ENCODE measurements at places on chromosomes 4 and X.

GRCh38 chr4:64417974-64418373 is 8.7 kb upstream of the TECRL start:
- DNase-seq: peak; percentile 23

DNA sequence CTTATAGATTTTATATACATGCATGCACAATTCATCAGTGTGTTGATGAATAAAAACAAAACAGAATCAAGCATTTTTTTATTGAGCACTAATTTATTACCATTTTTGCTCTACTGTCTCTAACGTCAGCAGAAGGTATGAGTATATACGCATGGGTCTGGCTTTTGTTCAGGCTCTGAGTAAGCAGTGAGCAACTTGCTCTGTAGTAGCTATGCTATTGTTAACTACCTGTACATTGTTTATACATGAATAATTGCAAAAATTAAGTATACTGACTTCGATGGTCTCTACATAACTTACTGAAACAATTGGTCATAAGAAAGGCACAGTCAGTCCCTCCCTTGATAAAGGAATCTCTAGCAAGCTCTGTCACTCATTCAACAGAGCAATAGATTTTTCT is 122.9 kb downstream of the RS1 start:
- DNase-seq: no peak

DNA sequence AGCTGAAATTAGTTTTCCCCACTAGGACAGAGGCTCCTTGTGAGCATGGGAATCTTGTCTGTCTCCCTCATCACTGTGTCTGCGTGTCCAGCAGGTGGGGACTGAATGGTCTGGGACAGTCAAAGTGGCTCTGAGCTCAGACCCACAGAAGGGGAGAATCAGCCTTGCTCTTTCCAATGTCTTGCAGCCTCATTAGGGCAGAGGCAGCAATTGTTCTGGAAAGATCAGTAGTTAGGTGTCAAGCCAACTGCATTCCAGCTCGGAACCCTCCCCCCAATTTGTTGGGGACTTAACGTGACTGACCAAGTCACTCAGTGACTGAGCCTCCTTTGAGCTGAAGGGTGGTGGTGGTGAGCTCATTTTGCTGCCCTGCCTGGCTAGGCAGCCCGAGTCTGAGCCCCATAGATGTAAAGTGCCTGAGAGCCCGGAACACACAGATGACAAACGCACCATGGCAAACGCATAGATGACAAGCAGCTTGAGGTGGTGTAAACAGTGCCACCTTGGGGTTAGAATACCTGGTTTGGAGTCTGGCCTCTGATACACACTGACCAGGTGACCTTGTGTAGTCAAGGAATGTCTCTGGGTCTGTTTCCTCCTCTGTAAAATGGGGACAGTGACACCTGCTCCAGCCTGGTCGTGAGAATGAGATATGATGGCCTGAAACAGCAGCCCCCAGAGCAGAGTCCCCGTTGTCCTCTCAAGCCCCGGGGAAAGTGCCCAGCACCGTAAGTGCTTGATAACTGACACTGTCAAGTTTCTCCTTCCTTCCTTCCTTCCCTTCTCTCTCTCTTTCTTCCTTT is 2.7 kb upstream of the SORCS2 start:
- no peak for DNase-seq

DNA sequence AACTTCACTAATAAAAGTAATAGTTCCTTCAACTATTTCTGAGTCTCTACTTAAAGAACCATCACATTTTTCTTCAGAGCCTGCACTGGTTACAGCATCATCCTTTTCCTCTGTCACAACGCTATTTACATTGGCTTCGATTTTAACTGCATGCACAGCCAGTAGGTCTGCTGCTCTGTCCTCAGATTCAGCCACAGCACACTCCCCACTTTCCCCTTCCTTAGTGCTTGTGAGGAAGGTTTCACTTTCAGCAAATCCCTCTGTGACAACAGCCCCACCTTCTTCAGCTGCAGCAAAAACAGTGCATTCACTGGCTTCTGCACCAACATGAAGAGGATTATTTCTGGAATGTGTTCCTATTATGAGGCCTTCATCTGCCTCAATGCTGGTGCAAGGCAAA is 25.7 kb downstream of the BOD1L1 start:
- no peak for DNase-seq

DNA sequence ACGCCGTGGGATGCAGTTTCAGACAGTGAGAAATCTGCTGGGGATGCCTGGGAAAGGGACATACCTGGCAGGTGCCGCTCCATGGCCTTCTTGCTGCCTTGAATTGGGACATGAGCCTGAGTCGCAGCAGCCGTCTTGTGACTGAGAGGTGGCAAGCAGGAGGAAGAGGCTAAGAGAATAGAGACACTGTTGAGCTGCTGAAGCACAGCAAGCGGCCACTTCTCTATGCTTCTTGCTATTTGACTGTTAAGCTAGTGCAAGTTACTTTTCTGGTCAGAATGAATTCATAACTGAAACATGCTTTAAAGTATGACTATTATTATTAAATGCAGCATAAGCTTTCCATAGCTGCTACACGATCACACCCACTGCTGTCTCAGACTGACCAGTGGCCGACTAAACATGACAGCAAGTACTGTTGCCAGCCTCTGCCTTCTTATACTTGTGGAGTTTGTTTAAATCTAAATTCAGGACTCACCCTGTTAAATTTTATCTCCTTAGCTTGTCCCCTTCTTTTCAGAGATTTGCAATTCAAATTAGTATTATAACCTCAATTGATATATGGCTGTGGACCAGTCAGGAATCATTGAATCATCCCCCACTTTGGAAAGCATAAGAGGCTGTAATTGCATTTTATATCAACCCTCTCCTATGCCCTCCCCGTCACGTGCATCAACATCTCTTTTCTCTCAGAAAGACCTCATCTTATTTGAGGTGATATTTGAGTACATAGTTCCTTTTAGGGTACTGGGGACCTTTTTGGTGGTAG is 24.8 kb upstream of the ACSL1 start:
- DNase-seq: no peak

DNA sequence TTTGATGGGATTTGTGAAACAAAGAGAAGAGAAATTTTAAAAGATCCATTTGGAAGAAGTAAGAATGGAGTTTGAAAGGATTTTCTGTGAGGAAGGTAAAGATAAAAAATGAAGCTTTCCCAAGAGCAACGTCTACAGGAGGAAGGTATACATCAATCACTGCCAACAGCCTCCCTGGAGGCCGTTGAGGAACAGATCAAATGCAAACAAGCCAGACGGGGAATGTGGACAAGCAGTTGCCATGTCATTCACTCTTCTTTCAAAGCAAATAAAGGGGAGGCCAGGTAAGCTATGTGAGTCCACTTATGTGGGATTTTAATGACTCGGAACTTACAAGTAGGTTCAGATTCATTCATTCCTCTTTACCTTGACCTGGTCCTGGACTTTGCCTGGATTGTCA is 1020.5 kb upstream of the AGA start:
- no peak for DNase-seq

- no peak for DNase-seq
Measured at GRCh38 chr4:44791831-44792230, 65.5 kb upstream of the GNPDA2 start.

- no peak for DNase-seq
Measured at GRCh38 chr4:138259824-138260223, 17.7 kb upstream of the SLC7A11 start.

- no peak for DNase-seq
Measured at GRCh38 chr4:16661813-16662212, 236.6 kb downstream of the LDB2 start.

DNA sequence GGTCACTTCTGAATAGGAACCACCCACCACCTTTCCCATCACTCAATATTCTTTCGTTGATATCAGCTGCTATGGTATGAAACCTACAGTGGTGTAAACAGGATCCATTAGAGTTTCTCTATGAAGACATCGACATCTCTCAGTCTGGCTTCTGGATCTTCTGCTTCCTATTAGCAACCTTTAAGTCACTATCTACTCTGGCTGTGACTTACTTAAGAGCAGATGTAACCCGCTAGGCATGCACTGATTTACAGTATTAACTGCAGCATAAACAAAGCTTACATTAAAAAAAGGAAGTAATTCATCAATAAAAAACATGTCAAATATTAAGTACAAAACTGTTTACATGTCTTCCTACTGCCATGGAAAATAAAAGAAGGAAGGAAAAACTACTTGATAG is 96.4 kb downstream of the ANAPC10 start:
- DNase-seq: no peak

- DNase-seq: no peak
Measured at GRCh38 chrX:44203791-44204190, 139.7 kb downstream of the EFHC2 start.

DNA sequence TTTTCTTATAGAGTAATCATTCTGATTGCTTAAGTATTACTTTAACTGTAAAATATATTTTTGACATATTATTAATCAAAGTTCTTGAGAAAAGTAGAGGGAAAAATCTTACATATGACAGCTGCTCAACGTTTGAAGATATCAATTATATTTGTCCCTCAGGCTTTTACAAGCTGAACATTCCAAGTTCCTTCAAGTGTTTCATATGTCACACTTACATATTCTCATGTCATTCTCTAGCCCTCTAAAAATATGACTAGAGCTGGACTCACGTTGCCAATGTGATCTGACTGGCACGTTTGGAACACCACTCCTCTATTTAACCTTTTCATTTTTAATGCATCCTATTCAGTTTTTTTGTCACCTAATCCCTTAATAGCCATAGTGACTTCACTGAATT is 492.9 kb downstream of the PCDH18 start:
- no peak for DNase-seq

- DNase-seq: no peak
Measured at GRCh38 chr4:154018659-154019058, 229.8 kb upstream of the SFRP2 start.

GRCh38 chrX:66163849-66164411 is at the start of gene HEPH:
TSS of gene HEPH (plus strand) at chrX:66164247. CDS start at chrX:66170571, 6,324 bp downstream.
- DNase-seq: no peak

DNA sequence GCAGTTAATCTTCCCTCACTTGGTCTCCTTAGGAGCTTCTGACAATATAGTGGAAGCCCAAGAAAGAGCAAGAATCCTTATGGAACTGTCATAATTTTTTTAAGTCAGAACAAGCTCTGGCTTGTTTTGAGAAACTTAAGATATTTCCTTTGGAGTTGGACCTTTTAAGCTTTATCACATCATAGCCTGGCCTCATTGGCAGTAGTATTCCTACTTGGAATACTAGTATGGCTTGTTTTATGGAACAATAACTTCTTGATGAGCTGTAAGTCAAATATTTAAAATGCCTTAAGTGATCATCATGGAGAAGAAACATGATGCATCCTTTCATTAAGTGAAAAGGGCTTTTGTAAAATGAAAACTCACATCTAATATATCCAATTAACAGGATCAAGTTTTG is 78.0 kb upstream of the NRK start:
- no peak for DNase-seq

DNA sequence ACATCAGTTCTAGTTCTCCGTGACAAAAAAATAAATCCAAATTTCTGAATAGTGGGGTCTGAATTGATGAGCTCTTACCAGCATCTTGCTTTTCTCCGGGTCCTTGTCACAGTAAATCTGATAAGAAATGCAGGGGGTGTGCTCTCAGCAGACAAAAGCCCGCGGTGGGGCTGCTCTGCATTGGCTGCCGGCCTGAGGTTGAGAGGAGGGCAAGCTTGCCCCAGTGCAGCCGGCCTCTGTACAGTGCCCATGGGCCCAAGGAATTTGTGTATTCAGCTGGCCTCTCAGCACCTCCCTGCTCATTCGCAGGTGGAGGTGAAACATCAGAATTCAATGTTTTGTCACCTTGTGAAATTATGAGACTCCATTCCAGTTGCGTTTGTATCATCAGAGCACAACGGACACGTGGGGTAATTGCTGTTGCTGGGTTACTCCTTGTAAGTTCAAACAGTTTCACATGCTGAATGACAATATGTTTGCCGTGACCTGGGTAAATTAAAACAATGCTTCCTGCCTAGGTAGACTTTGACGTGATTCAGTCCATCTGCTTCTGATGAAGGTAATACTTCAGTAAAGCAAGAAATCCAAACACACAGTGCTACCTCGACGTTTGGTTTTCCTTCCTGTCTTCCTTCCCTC is 596.4 kb downstream of the MID1IP1 start:
- DNase-seq: no peak

DNA sequence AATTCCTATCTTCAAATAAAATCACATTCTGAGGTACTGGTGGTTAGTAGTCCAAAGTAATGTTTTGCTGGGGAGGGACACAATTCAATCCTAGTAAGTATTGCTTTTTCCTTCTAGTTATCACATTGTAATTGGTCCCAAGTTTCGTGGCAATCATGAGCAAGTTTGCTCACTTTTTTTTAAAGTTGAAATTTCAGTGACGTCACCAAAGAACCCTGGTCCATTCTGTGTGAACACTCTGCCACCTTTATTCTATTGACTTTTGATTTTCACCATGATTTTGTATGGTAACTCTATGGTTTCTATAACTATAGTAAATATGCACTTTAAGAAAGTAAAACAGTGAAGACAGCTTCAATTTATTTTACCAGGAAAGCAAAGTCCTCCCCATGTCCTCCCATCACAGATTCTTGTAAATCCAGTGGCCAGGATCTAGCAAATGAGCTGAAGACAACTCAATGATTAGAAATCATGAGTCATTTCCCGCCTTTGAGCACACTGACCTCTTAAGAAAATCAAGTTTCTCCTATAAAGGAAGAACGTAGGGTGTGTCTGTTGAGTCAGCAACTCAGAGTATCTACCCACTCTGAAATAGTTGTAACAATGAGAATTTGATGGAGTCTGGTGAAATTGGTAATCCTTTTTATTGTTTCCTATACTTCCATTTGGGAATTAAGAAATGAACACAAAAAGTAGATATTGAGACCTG is 1306.6 kb upstream of the PABPC4L start:
- no peak for DNase-seq

Data from DMS 273 treated with DMSO at 0.1 percent for 48 hours (cell line).